ENCODE measurements at places on chromosomes 16 and 17.

- no peak for DNase-seq
Observed at GRCh38 chr17:61280338-61280737, 119.3 kb upstream of the TBX2 start.

- no peak for DNase-seq
Observed at GRCh38 chr17:74271281-74271680, 2.8 kb upstream of the DNAI2 start.

- no peak for DNase-seq
Observed at GRCh38 chr17:43456661-43457361, 27.0 kb upstream of the DHX8 start.

DNA sequence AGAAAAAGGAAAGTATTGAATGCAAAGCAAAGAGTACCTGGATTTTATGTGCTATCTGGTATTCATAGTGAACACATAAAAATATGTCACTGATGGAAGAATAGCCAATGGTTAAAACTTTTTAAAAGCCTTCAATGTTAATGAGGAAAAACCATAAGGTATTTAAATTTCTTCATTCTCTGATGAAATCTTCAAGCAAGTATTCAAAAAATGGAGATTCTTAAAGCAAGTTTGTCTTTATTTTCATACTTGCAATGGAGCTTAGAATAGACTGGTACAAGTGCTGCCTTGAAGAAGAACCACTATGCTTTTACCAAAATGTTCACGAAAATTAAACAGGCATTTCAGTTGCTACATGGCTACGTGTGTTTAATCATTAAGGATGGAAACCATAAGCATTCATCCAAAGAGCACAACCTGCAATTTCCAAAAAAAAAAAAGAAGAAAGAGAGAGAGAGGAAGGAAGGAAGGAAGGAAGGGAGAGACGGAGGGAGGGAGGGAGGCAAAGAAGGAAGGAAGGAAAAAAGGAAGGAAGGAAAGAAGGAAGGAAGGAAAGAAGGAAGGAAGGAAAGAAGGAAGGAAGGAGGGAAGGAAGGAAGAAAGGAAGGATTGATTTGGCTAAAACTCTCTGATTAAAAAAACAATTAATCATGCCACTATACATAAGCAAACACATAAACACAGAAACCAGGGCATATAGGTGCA lies 17.6 kb downstream of the HS3ST3A1 start:
- DNase-seq: no peak

DNA sequence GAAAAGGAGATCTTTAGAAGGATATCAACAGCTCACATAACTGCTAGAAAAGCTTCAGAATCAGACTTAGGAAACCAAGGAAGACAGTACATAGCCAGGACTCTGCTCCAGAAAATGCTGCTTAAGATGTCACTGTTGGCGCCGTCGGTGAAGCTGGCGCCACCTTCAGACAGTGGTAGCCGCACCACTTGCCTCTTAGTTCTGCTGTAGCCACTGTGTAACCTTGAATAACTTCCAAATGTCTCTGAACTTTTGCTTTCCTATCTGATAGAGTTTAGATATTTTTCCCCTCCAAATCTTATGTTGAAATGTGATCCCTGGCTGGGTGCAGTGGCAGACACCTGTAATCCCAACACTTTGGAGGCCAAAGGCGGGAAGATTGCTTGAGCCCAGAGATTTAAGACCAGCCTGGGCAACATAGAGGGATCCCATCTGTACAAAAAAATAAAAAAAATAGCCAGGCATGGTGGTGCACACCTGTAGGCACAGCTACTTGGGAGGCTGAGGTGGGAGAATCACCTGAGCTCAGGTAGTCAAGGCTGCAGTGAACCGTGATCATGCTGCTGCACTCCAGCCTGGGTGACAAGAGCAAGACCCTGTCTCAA lies 6.3 kb upstream of the USP31 start:
- no peak for DNase-seq

DNA sequence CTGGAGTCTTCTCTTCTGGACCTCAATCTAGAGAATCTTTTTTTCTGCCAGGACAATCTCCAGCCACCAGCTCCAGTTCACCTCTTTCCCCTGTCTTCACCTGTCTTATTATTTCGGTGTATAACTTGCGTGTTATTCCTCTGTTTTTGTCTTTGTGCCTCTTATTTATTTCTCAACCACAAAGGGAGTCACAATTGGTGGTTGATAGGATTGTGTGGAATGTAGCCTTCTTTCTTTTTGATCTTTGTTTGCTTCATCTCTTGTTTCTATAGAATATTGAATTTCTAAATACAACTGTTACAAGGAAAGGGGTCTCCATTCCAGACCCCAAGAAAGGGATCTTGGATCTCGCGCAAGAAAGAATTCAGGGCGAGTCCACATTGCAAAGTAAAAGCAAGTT lies 35.9 kb upstream of the HAS3 start:
- no peak for DNase-seq

DNA sequence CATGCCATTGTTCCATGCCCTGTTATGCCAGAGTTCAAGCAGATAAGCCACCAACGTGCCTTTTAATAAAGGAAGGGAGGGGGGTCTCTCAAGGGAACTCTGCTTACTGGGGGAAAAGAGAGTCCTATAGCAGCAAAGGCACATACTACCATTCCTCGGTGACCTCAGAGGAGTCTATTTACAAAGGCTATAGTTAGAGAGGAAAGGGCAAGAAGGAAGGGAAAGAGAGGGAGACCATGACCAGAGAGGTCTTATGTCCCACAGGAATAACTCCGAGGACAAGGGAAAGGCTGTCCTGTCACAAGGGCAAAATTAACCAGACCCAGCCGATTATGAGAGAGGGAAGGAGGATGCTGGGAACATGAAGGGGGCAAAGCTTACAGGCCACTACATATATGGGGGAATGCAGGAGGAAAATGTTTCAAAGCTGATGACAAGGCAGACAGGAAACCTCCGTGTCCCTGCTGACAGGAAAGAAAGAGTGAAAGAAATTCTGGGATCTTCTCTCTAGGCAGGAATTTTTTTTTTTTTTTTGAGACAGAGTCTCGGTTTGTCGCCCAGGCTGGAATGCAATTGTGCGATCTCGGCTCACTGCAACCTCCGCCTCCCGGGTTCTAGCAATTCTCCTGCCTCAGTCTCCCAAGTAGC lies 51.5 kb downstream of the HIC1 start:
- DNase-seq: no peak

- no peak for DNase-seq
Observed at GRCh38 chr16:54488729-54489128, 202.1 kb upstream of the IRX3 start.

- DNase-seq: no peak
Observed at GRCh38 chr16:3908951-3909437, 28.5 kb upstream of the CREBBP start.

- DNase-seq: no peak
Observed at GRCh38 chr17:80573701-80574100, 29.1 kb downstream of the RPTOR start.

- no peak for DNase-seq
Observed at GRCh38 chr16:49366669-49367068, 6.9 kb upstream of the C16orf78 start.

DNA sequence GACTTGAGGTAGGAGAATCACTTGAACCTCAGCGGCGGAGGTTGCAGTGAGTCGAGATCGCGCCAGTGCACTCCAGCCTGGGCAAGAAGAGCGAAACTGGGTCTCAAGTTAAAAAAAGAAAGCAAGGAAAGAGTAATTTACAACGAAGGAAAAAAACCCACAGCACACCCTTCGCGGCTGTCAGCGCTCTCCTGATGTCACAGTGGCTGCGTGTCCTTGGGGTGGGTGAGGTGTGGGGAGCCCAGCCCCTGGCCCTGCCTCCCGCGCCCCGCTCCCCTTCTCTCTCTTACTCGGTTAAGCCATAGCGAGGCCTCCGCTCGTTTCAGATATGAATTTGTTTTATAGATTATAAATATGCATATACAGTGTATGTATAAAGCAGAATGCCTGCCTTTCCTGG lies 740 bp upstream of the JPT2 start:
- DNase-seq: no peak

- DNase-seq: no peak
Observed at GRCh38 chr17:61461967-61462718, 9.9 kb downstream of the TBX4 start.

GRCh38 chr17:38710985-38711384 lies 5.9 kb downstream of the MLLT6 start:
- no peak for DNase-seq

DNA sequence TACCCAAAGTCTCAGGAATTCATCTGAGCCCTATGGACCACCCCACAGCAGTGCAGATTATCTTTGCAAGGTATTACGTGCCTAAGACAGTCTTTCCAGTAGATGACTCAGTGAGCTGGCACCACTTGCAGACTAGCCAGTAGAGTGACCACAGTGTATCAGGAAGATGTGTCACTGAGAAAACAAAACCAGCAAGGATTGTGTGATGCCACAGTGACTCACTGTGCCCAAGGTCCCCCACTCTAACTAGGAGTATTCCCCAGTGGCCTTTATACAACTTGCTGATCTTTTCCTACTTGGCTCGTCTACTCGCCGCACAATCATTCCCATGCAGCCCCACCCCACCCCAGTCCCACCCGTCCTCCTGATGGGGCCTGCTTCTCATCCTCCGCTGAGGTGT lies 26.8 kb upstream of the PRKCA start:
- DNase-seq: no peak

DNA sequence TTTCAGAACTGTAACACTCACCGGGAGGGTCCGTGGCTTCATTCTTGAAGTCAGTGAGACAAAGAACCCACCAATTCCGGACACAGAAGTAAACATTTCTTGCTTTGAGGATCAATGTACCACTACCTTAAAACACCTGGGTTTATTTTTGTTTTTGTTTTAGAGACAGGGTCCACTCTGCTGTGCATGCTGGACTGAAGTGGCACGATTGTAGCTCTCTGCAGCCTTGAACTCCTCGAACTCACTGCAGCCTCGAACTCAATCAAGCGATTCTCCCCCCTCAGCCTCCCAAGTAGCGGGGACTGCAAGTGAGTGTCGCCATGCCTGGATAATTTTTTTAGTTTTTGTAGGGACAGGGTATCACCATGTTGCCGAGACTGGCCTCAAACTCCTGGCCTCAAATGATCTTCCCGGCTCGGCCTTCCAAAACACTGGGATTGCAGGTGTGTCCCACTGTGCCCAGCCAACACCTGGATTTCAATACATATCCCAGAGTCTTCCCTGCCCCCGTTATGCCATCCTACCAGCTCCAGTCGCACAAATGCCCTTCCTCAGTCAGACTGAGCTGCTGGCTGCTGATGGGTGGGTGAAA lies 13.0 kb upstream of the CES4A start:
- no peak for DNase-seq

GRCh38 chr17:48718761-48719641 lies 3.3 kb downstream of the PRAC1 start:
- DNase-seq: no peak

Measured in hematopoietic multipotent progenitor cell treated with erythropoietin and hydrocortisone succinate and interleukin-3 and kit ligand, for 17 days (in vitro differentiated cells).